ENCODE measurements at places on chromosomes 1 and 21. TPM values are rescaled to one million over a fixed set of nuclear protein-coding genes. Genes with fewer than 3 reads are reported as not detected.

The PRXL2B gene
- 51.5 TPM for total RNA-seq

The PLPPR5 gene
- not detected for total RNA-seq

The GPR157 gene
- 12.5 TPM for total RNA-seq

The SPSB1 gene
- 4.9 TPM for total RNA-seq

The CYP4B1 gene
- total RNA-seq = 1.2 TPM

The NUAK2 gene
- total RNA-seq = 3.7 TPM

The GSTM3 gene
- 67.9 TPM for total RNA-seq

The THEM5 gene
- not detected for total RNA-seq

The EPB41 gene
- 40.7 TPM for total RNA-seq

The ARHGAP30 gene
- 2.9 TPM for total RNA-seq

The CCDC190 gene
- total RNA-seq = not detected

The NR0B2 gene
- total RNA-seq = 0.32 TPM

Measured in Calu3 (cell line).